ENCODE measurements at places on chromosomes 6 and 20.
A peak's percentile ranks its signal among the peaks of the same experiment; 100 is the strongest.

GRCh38 chr6:135090819-135091218 is 36.2 kb upstream of the HBS1L start:
- DNase-seq, result no peak

GRCh38 chr6:135282395-135282794 is 101.3 kb downstream of the MYB start:
- no peak for DNase-seq

DNA sequence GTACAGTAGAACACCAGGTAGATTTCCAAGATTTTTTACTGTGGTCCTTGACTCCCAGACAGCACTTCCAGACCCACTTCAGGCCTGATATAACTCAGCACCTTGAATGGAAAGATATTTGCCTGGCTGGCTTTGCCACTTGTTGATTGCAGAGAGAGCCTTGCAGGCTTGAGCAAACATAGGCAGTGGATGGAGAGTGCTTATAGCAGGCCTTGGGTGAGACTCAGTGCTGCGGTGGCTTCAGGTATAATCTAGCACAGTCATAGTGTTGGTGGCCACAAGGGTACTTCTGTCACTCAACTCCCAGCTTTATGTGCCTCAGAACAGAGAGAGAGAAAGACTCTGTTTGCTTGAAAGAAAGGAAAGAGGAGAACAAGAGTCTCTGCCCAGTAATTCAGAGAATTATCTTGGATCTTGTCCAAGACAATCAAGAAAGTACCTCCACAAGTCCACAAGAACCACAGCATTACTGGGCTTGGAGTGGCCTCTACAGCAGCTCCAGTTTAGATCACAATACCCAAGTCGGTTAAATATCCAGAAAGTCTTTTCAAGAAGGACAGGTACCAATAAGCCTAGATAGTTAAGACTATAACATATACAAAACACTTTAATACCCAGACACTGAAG is 70.5 kb upstream of the FKBP1C start:
- DNase-seq, result no peak

- DNase-seq, result no peak
Observed at GRCh38 chr6:131215219-131215618, 80.0 kb downstream of the AKAP7 start.

DNA sequence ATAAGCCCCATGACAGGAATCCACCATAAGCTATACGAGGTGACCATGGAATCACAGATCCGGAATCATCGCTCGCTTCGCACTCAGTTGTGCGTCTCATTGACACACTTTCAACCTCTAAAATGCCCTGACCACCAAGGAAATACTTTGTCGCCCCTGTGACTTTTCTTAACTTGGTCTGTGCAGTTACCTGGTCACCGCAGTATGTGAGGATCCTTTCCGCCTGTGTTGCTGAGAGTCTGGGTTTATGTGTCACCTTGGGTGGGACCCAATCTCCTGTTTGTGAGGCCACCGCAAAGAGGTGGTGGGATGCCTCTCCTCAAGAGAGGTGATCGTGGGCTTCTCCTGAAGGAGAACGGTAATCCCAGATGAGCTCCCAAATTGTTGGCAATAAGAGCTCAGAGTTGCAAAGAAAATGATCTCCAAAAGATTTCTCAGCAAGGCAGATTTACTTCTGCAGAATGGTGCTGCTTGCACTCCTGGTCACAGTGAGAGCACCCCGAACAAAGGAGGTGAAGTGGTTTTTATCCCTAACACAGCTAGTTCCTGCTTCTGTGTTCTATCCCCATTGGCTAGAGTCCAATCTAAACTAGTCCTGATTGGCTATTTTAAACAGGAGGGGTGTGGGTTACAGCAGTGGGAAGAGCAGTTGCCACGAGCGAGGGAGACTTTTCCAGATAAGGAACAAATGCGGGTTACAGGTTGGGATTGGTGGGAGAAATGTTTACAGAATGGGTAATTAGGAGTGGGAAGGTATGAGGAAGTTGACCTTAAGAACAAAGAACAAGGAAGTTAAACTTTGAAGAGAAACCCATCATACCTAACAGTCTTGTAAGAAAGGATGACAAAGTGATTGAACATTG is 9.1 kb upstream of the ZNFX1 start:
- DNase-seq, result no peak

- no peak for DNase-seq
Observed at GRCh38 chr6:17863901-17864754, 123.3 kb downstream of the KIF13A start.

DNA sequence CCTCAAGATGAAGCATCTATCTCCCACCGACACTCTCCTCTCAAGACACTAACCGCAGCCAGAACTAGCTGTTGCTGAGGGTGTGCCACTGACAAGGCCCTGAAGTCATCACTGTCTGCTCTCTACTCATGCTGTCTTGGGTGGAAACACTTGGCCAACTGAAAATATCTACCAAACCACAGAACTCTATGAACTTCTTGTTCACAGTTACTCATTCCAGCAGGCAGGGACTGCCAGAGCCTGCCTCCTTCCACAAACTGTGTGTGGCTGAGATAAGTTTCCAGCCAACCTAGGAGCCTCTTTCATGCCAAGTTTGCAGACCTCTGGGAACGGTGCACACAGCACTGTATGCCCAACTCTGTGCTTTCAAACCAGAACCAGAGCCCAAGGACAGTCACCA is 45.5 kb upstream of the NXT1 start:
- no peak for DNase-seq

DNA sequence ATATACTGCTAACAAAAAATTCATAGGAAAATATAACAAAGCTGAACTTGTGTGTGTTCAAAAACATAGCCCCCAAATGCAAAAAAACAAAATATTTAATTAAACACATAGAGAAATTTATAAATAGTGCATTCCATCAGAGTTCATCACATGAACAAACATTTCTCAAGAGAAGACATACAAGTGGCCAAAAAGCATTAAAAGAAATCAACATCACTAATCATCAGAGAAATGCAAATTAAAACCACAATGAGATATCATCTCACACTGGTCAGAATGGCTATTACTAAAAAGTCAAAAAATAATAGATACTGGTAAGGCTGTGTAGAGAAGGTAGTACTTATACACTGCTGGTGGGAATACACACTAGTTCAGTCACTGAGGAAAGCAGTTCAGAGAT is 39.6 kb upstream of the ADGRG6 start:
- DNase-seq, result no peak

- DNase-seq, result no peak
Observed at GRCh38 chr20:23103284-23104018, 17.3 kb upstream of the CD93 start.

DNA sequence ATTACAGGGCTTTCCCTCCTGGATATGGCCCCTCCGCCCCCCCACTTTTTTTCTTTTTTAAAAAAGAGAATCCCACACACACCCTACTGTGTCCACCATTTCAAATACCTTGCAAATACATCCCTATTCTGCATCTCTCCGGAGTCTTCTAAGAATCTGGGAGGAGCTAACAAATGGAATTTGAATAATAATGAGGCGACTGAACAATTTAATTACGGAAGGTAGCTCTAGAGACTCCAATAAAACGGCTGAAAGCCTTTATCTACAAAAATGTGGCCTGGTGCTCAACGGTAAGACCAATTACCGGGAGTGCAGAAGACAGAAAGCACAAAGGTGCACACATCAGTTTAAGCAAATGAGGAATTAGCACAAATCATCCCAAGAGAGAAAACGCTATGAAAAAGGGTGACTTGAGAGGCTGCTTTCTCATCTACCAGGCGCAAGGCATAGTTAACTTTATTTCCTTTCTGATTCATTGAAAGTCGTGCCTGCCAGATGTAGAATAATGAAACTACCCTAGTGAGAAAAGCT is 1.8 kb downstream of the RRAGD start:
- no peak for DNase-seq

- no peak for DNase-seq
Observed at GRCh38 chr6:98847779-98848538, 13.6 kb downstream of the POU3F2 start.

GRCh38 chr20:64186071-64186598 is 21.9 kb downstream of the MYT1 start:
- DNase-seq, result no peak

DNA sequence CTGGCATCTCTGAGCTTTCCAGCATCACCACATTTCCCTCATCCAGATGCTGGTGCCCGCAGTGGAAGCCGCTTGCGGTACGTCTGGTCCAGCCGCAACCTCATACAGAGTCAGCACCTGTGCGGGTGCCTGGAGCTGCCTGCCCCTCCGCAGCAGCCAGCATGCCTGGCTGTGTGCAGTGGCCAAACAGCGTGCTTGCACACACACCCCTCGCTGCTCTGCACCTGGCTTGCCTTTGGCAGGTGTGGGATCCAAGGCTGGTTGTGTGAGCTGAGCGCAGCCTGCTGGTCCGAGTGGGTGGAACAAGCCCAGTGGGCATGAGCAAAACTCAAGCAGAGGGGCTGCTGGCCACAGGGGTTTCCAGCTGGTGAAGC is 3.1 kb upstream of the HINT3 start:
- no peak for DNase-seq

DNA sequence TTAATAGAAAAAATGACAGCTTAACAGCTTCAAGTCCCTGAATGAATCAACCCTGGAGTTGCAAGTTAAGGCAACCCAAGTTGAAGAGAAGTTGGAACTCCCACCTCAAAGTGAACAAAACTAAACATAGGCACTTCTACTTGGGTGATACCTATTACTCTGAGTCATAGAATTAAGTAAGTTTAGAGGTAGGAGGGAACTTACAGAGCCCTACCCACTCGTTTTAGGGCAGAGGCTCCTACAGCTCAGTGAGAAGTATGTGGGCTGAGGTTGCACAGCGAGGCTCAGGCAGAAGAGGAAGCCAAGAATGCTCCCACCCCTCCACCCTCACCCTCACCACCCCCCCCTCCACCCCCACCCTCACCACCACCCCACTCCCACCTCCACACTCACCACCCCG is 42.2 kb downstream of the NFATC2 start:
- peak; percentile 28 for DNase-seq

GRCh38 chr20:11380283-11380682 is 537.4 kb upstream of the BTBD3 start:
- DNase-seq, result no peak

- DNase-seq, result no peak
Observed at GRCh38 chr6:36546308-36546919, 865 bp downstream of the STK38 start.

DNA sequence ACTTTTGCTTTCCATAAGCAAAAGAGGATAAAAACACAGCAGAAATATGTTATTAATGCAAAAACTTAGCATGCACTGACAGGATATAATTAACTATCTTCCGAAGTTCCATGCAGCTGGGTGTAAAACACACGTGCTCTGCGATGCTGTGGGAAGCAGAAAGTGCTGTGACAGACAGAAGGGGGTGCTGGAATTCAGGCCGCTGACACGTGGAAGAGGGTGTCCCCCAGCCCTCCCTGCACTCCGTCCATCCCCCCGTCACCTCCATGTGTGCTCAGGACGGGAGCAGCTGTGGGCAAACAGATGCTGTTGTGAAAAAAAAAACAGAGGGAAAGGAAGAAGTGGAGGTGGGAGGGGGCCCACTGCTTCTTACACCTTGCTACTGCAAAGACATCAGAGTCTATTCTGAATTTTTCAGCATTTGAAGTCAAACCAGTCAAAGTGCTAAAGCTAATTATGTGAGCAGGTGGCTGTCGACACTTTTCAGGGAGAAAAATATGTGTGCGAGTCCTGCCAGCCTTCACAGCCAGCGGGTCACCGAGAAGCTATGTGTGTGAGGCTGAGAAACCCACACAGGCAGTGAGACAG is 175.9 kb upstream of the AFDN start:
- no peak for DNase-seq

GRCh38 chr6:150361876-150362275 is 6.9 kb upstream of the IYD start:
- no peak for DNase-seq

DNA sequence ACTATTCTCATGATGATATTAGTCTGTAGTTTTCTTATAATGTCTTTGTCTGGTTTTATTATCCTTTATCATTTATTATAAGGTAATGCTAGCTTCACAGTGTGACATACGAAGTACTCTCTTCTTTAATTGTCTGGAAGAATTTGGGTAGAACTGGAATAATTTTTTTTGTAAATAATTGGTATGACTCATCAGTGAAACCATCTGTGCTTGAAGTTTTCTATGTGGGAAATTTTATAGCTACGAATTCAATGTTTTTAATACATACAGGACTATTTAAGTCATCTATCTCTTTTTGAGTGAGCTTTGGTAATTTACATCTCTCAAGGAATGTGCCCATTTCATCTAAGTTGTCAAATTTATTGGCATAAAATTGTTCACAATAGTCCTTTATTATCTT is 86.3 kb downstream of the SOD2 start:
- DNase-seq, result no peak

GRCh38 chr20:16014436-16014835 is 558.8 kb downstream of the KIF16B start:
- no peak for DNase-seq

- DNase-seq, result no peak
Observed at GRCh38 chr6:23003671-23004467, 434.5 kb downstream of the HDGFL1 start.

DNA sequence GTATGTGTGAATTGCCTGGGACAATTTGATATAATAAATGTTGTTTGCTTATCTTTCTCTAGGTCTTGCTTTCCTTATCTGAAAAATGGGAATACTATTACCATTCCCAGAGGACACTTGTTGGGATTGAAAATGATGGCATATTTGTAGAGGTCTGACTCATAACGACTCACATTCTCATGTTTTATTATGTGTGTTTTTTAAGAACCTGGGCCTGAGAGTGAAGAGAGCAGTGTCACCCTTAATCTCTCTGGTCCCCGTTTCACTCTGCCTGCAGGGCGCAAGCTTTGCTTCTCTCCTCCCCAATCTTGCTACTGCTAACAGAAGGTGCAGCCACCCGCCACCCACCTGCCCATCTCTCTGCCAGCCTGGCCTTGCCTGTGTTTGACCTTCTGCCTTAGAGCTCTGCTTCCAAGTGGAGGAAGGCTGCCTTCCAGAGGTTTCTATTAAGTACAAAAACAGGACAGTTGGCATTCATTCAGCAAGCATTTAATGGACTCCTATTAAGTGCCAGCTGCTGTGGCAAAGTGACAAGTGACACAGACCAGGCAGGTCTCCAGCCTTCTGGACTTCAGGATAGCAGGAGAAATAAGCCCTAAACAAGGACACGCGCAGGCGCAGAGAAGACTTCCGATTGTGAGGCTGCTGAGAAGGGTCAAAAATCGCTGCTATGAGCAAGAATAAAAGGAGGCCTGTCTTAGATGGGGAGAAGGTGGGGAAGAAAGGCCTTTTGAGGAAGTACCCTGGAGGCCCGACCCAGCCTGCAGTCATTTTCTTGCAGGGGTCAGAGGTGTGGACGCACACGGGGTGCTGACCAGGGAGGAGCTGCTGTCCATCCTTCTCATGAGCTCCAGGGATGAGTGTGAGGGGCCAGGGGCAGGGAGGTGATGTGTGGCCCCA is 112.5 kb downstream of the JPH2 start:
- no peak for DNase-seq

GRCh38 chr6:26172608-26172968 is 85.4 kb downstream of the HFE start:
- no peak for DNase-seq

Measured in activated T-helper 1 cell treated with Interleukin-2 at 50 U/mL for 16 hours (primary cell).